ENCODE measurements at places on chromosomes 1 and 21.

DNA sequence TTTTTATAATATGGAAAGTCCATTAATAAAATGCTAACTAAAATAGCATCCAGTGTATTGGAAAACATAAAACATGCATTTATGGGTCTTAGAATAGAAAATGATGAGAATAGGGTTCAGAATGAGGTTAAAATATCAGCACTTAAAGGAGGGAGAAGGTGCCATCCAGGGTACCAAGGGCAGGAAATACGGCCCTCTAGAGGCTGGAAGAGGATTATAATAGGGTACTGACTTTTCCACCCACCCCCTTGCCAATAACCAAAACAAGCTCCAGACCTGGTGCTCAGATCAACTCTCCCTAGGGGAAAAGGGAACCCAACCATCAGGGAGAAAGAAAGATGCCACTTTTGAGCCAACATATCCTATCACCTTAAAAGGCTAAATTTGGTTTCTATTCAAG, 26.7 kb downstream of the ASTN1 start:
- DNase-seq: no peak

- DNase-seq: no peak
These were observed 656.1 kb downstream of the KIF26B start for GRCh38 chr1:245810789-245811337.

- peak; percentile 15 for DNase-seq
These were observed 22.8 kb upstream of the TARS2 start for GRCh38 chr1:150464422-150464826.

DNA sequence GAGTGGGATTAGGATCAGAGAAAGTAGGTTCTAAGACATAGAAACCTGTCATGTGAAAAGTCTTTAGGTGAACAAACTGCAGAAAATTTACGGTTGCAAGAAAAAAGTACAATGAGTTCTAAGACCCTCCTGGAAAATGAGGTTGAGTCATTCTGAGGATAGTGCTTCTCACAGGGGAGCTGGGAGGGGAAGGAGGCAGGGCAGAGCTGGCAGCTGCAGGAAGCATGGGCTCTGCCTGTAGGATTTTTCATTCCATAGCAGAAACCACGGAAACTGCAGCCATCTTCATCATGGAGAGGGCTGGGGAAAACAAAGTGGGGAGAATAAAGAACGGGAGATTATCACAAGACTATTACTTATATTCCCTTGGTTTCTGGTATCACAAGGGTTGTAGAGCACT, 25.8 kb upstream of the THEM4 start:
- no peak for DNase-seq

DNA sequence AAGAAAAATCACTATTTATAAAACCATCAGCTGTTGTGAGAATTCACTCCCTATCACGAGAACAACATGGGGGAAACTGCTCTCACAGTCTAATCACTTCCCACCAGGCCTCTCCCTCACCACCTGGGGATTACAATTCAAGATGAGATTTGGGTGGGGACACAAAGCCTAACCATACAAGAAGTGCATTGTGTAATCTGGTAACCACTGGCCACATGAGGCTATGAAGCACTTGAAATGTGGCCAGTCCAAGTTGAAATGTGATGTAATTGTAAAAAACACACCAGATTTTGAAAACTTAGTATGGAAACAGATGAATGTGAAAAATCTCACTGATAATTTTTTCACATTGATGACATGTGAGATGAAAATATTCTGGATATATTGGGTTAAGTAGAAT, 293.8 kb downstream of the TTLL7 start:
- no peak for DNase-seq

DNA sequence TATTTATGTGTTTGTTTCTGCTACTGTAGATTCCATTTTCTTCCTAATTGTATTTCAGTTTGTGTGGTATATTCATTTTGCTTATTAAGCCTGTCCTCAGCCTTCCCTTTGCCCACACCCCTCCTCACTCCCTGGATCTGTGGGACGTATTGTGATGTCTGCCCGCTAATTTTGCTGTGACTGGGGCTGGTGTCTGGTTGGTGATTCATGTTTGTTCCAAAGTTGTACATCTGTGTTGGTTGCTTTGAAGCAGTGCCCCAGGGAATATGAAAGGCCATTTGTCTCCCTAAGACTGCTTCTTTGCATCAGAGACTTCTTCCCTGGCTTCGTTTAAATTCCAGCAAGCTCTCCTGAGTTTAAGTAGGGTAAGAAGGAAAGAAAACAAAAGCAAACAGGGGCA, 289.5 kb upstream of the SGIP1 start:
- DNase-seq: no peak

DNA sequence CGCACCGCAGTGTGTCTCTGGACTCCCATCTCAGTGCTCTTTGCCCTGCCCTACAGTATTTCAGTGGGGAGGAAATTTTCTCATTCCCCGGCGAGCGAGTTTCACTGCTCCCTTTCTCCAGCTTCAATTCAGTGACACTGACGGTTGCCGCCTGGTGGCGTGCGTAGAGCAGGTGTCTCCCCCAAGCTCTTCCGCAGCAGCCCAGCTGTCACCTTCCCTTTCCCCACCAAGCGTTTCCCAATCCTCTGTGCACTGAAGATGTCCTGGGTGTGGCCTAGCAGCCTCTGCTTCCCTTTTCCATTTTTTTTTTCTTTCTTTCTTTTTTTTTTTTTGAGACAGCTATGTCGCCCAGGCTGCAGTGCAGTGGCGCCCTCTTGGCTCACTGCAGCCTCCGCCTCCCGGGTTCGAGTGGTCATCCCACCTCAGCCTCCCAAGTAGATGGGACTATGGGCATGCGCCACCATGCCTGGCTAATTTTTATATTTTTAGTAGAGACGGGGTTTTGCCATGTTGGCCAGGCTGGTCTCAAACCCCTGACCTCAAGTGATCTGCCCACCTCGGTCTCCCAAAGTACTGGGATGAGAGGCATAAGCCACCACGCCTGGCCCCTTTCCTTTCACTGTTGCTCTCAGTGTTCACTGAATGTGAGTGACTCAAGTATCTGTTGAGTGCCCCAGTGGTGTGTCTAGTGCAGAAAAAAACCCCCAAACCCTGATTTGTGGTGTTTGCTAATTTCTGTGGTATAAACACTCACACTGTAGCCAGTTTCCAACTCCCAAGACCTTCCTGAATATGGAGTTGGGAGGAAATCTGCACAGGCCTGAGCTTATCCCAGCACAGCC, 30.1 kb downstream of the TNFRSF1B start:
- DNase-seq: no peak

DNA sequence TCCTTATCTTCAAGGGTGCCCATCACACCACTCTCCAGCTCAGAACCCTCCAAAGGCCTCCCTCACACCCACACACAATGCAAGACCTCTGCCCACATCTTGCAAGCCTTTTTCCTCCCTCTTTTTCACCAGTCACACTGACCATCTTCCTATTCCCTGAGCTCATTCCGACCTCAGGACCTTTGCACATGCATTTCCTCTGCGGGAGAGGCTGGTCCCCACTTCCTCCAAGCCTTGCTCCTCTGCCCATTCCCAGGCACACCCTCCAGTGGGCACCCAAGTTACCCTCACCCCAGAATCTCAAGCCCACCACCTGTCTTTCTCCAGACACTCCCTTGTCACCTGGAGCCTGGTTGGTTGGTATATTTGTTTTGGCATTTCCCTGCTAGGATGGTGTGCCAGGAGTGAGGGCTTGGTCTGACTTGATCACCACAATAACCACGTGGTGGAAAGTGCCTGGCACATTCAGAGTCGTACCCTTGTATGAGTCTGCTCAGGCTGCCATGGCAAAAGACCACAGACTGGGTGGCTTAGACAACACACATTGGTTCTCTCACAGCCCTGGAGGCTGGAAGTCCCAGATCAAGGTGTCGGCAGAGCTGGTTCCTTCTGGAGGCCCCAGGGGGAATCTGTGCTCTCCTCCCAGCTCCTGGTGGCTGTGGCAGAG, 13.2 kb downstream of the MX2 start:
- no peak for DNase-seq

DNA sequence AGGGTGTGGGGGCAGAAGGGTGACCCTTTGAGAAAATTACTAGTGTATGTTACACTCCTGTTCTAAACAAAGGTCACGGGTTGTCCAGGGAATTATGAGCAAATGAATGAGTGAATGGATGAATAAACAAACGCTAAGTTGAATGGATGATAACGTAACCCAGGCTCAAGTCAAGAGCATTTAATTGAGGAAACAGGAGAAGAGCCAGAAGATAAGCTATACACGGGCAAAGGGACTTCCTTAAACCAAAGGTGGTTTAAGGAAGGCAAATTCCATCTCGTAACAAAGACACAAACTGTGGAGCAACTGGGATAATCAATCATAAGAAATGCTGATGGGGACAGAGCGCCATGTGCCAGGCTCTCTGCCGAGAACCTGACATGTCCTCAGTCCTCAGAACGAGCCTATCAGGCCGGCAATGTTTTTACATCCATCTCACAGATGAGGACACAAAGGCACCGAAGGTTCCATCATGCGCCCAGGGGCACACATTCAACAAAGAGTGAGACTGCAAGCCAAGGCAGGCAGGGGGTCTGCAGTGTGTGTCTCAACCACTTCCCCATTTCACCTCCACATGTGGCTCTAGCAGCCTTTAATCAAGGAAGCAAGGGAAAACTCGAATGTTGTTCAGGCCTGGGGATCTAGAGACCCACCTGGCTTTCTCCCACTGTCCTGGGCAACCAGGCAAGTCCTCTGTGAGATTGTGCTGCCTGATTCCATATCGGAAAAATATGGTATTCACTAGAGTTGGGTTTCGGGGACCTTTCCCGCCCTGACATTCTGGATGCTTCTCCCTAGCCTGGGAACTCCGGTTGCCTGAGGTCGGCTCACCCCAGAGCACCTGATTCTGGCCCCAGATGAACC, 126.8 kb upstream of the EDN2 start:
- no peak for DNase-seq

DNA sequence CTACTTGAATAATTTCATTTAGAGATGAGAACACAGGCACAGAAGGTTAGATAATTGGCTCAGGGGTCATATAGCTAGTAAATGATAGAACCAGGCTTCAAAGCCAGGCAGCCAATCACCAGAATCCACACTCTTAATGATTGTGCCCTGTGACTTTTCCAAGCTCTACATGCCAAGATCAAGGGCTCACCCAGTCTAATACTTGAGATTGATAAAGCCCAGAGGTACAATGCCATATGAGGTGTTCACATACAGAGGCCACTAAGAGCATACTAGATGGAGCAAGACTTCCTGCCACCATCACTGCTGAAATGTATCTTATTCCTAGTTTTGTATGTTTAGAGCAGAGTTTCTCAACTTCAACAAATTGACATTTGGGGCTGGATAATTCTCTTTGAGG, 40.9 kb upstream of the MCOLN3 start:
- no peak for DNase-seq

DNA sequence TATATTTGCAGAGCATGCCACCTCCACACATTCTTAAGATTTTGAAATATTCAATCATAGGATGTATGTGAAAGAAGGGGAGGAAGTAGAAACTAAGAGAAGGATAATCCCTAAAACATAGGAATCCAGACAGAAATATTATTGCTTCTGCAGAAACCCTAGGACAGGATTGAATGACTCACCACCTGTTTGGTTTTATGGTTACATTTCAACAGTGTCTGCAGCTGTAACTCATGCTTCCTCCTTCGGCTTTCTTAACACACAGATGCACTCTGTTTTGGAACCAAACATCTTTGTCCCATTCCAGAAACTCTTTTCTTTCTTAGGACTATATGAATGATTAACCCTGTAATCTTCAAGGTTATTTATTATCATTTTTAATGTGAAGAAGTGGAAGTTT, 20.7 kb downstream of the RGS7 start:
- no peak for DNase-seq

DNA sequence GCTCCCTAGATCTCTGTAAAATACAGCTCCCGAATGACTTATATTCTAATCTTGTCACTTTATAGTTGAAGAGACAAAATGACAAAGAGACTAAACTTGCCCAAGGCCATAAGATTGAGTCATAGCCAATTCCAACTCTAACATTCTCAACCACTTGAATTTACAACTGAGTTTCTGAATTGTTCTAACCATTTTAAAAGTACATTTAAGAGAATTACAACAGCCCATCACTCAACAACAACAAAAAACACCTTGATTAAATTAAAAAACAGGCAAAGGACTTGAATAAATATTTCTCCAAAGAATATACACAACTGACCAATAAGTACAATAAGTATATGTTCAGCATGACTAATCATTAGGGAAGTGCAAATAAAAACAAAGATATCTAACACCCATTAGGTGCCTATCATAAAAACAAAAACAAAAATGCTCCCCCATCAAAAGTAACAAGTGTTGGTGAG, 8.7 kb upstream of the ADCY10 start:
- DNase-seq: no peak

GRCh38 chr1:118841521-118841920, 146.6 kb downstream of the TBX15 start:
- no peak for DNase-seq

DNA sequence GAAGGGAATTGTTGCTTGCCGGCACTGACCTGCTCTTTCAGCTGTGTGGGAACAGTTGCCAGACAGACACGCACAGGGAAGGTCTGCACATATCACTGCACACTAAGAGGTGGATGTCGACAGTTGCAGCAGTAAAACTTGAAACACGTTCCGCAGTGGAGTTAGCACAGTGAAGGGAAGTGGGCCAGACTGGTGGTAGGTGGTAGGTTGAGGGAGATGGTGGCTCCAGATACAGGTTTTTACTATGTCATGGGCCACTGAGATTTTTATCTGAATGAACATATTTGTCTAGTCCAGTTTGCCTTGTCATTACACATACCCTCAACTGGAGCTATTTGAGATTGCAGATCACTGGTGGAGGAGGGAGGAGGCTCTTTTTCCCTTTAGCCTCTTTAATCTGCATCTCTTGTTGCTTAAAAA, 13.5 kb downstream of the MRPS6 start:
- DNase-seq: no peak

DNA sequence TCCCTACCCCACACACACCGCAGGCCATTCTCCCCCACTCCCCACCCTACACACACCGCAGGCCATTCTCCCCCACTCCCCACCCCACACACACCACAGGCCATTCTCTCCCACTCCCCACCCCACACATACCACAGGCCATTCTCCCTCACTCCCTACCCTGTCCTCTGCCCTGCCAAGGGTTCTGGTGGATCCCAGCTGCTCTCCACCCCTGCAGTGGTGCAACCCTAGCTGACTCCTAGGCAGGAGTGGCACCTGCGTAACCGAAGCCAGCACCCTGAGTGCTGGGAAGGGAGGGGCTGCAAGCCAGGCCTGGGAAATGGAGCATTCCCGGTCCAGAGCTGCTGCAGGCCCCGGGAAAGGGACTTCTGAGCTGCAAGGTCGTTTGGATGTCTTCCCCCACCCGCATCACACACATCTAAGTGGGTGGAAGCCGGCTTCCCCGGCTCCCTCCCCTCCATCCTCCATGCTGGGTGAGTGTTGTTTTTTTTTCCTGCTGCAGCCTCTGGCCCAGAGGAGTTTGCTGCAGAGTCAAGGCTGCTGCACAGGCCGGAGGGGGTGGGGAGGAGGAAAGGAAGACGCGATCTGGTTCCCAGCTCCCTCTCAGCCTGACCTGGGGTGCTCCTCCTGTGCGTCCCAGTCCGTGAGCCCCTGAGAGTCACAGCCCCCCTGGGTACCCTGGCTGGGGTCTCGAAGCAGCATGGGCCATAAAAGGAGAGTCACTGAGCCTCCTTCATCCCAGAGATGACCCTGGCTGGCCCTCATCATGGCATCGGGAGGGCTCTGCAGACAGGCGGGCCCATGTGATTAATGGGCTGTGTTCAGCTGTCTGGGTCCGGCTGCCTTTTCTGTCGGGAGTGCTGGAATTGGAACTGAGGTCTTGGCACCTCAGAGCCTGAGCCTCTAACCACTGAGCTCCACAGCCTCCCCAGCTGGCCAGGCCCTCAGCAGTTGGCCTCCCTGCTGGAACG, 16.1 kb downstream of the H6PD start:
- no peak for DNase-seq
